ENCODE measurements at places on chromosomes 2 and 18.

GRCh38 chr2:152036611-152037469, 62.0 kb downstream of the CACNB4 start:
- peak; percentile 31 for DNase-seq

DNA sequence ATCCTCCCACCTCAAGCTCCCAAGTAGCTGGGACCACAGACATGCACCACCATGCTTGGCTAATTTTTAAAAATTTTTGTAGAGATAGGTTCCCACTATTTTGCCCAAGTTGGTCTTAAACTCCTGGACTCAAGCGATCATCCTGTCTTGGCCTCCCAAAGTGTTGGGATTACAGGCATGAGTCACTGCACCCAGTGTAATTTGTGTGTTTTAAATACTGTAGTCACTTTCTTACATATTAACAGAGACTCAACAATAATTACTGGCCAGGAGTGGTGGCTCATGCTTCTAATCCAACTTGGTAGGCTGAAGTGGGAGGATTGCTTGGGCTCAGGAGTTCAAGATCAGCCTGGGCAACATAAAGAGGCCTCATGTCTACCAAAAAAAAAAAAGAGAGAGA, 293.0 kb downstream of the RDH14 start:
- DNase-seq: no peak

DNA sequence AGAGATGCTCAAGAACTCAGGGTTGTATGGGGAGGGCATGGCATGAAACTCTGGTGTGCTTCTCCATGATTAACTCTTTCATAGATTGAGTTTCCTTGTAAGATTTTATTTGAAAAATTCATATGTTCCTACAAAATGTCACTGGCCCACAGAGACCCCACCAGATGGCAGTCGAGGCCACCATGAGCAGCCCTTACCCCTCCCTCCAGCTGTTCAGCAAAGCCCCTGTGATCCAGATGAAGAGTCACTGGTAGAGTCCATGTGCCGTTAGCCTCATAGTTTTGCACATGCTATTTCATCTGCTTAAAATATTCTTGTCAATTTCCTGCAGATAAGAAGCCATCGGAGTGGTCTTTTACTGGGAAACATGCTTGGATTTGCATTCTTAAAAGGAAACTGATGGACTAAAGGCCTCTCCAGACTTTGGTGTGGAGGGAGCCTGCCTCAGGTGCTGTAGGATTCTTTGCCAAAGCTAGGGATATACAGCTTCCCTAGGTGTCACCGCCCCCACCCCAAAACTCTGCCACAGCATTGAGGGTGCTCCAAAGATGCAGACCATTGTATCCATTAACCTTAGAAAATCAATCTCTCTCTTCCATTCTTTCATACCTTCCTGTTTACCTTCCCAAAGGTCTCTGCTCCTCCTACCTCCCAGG, 18.8 kb downstream of the ZNF385B start:
- DNase-seq: no peak

- DNase-seq: no peak
Measured at GRCh38 chr18:62522178-62522503, 684 bp upstream of the ZCCHC2 start.

DNA sequence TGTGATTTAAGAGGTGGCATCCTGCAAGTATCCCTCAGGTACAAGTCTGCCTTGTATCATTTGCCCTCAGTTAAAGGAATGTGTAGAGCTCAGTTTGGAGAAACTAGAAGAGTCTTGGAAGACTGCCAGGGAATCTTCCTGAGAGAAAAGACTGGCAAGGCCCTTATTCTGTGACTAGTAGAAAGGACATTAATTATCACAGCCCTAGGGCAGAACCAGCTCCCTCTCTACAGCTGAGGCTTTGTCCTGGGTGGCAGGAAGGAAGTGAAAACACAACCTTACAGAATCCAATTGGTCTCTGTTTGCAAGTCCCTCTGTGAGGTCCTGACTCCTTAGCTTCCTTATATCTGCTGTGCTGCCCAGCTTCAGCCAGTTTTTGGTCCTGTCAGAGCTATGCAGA, 385.9 kb upstream of the CYRIA start:
- DNase-seq: no peak

GRCh38 chr18:11674119-11674518, 14.9 kb upstream of the GNAL start:
- no peak for DNase-seq

DNA sequence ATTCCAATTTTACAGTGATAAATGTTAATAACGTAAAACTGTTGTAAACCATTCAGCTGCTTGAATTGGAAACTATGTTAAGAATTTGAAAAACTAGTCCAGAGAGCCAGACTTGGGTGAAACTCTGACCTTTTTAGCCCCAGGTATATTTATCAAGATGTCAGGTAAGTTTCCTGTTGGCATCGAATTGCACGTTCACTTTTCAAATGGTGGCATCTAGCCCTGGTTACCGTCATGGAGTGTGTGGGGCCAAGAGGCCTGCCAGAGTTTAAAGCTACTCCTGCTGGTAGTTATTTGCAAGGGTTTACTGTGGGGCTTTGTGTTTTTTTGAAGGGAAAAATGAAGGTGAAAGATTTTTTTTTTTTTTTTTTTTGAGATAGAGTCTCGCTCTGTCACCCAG, 109.9 kb downstream of the WDSUB1 start:
- no peak for DNase-seq
